ENCODE measurements at places on chromosomes 3 and 15.

DNA sequence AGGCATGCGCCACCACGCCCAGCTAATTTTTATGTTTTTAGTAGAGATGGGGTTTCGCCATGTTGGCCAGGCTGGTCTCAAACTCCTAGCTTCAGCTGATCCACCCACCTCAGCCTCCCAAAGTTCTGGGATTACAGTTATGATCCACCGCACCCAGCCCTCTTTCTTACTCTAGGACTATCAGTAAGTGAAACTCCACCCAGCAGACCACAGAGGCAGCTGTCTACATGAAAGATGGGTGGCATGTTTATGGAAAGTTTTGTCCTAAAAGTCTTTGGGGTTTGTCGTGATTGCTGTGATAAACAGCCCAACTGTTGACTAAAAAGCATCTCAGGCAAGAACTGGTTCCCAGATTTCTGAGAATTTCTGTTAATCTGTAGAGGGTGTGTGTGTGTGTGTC is 10.9 kb downstream of the ARL6IP5 start:
- no peak for DNase-seq

DNA sequence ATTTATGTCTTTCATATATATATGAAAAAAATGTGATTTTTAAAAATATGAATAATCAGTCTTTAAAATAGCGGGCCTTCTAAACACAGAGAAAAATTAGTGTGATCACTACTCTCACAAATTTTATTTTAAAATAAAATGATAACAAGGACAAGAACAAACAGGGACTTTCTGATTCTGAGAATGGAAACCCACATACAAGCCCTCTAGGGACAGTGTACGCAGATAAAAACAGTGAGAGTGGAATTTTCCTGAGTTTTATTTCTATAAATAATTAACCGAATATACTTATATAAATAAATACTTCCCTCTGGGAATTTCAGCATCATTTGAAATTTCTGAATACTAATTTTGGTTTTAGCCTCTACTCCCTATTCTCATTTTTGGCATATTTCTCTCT is 201.4 kb upstream of the CBLB start:
- DNase-seq = no peak

DNA sequence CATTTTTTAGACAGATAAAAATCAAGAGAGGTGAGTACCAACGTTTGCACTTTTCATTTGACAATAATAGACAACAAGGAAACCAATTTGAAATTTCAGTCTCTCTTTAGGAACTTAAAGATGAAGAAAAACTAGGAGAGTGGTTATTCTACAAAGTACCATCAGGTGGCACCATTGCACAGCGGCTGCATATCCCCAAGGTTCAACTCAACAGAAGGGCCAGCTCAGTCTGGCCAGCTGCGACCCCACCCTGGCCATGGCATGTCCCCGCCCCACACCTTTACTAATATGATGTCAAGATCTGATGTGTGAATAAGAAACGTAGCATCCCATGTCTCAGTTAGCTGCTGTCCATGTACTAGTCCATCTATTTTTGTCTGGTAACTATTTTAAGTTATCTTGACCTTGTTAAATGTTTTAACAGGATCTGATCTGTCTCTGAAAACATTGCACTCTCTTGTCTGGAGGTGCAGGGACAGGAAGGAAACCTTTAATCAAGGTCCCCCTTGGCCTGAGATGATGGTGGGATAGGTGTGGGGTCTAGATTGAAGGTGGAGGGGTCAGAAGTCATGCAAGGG is 35.5 kb upstream of the CGNL1 start:
- DNase-seq = peak; percentile 49

GRCh38 chr3:96959901-96960641 is 145.7 kb downstream of the EPHA6 start:
- no peak for DNase-seq

- DNase-seq = peak; percentile 94
Observed at GRCh38 chr3:60855250-60855649, 396.0 kb downstream of the FHIT start.

- no peak for DNase-seq
Observed at GRCh38 chr15:68637767-68638404, 59.1 kb downstream of the CORO2B start.

DNA sequence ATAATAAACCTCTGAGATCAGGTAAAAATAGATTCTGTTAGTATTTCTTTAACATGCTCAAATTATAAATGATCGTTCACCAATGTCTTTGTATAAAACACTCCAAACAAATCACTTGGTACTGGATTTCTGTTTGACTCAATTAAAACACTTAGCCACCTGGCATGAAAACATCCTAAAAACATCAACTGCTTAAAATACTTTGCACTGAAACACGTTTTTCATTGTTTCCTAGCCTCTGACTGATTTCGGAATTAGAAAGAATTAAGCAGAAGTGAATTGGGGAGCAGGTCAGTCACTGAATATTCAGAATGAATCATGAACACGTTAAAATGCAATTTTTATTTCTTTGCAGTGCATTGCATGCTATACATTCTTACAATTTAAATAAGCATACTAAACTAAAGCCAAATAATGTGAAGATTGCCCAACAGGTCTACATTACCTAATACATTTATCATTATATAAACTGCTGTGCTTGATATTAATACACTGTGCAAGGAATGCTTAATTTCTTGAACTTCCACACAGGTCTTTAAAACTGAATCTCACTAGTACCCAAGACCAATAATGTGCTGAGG is 1.6 kb downstream of the THRB start:
- no peak for DNase-seq

Data from inflammatory macrophage treated with lipopolysaccharide for 4 hours (primary cell).